HepG2 (cell line): ENCODE measurements at places on chromosomes 2 and 18. TPM values are rescaled to one million over a fixed set of nuclear protein-coding genes. Genes with fewer than 3 reads are reported as not detected.

DNA sequence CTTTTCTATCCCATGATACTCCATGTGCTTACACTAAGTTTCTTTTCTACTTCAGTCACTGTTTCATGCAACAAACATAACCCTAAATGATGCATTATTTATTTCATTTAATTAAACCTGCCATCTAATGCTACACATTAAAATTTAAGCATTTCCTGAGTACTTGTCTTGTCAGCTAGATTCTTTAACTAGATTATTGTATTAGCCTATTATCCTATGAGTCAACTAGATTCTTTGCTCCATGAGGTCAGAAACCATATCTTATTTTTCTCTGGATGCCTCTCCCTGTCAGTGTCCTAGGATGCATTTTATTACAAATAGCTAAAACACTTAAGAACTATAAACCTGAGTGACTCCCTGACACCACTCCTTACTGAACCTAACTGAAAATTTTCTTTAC lies 652.4 kb downstream of the SLC4A3 start:
- no peak for DNase-seq

DNA sequence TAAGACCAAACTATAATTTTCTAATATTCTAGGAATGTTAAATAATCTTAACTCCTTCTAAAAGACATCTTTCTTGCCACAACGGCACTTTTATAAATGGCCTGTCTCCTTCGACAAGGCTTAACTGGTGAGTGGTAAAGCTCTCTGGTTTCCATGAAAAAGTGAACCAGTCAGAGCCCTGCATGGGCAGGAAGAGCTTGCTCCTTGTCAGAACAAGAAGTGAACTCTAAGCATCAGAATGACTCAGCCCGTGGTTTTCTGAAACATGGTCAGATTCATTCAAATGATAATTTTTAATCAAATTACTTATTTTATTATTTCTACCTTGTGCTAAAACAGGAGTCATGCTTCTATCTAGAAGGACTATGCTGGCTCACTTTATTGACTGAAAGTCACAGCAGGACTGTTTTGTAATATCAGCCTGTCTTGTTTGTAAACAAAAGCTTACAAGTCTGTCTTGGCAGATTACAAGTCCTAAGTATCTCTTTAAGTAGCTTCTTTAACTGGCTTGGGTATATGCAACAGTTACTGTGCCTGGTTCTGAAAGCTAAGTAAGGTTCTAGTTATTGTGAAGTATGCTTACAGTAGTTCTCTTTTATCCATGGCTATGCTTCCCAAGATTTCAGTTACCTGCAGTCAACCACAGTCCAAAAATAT lies 245.4 kb downstream of the NAPG start:
- no peak for DNase-seq

DNA sequence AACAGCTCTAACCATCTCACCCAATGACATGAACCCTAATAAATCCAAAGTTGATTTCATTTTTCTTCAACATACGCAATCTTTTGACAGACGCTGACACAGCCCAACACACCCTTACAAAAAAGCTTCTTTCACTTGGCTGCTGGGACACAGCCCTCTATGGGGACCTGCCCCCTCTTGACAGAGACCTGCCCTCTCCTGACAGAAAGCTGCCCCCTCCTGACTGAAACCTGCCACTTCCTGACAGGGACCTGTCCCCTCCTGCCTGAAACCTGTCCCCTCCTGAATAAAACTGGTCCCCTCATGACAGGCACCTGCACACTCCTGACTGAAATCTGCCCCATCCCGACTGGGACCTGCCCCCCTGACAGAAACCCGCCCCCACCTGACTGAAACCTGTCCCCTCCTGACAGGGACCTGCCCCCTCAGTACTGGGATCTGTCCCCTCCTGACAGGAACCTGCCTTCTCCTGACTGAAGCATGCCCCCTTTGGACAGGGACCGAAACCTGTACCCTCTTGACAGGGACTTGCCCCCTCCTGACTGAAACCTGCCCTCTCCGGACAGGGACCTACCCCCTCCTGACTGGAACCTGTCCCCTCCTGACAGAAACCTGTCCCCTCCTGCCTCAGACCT lies 87.9 kb downstream of the PXDN start:
- DNase-seq = no peak

GRCh38 chr2:15941481-15941850 lies 1.1 kb downstream of the MYCN start:
- no peak for DNase-seq

Gene RNU2-63P
- polyA plus RNA-seq = not detected in 2 replicates

DNA sequence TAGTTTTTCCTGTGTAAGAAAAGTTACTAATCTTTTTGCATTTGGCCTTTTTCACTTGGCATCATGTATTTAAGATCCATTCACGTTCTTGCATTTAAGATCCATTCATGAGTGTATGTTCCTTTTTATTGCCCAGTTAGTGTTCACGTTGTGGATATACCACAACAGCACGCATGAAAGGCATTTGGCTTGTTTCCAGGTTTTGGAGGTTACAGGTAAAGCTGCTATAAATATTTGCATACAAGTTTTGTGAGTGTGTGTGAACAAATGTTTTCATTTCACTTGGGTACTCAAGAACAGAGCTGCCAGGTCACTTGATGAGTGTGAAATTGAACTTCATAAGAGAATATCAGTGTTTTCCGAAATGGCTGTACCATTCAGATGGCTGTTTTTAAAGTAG lies 121.2 kb downstream of the CCBE1 start:
- no peak for DNase-seq

Gene CMPK2
- polyA plus RNA-seq = 0.04 and 0.16 TPM in 2 replicates

Gene STON1
- polyA plus RNA-seq = 0.26 and 0.28 TPM in 2 replicates

- DNase-seq = peak; percentile 4
Observed at GRCh38 chr2:181258720-181259119, 198.5 kb upstream of the ITGA4 start.

DNA sequence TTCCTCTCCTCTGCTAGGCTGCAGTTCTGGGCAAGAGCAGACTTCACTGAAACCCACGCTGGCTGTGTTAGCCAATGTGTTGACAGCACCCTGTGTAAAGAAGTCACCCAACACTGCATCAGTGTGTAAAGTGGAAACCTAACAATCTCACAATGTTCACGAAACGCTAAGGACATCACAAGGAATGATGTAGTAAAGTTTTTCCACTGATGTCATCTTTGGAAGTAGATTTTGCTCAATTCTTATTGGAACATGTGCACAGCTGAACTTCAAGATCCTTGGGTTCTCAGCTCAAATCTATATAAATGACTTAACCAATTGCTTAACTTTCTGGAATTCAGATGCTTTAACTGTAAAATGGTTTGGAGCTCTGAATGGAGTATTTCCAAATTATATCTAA lies 1112.5 kb downstream of the TSN start:
- DNase-seq = no peak

GRCh38 chr2:160372585-160372984 lies 121.0 kb downstream of the RBMS1 start:
- DNase-seq = no peak

- DNase-seq = no peak
Observed at GRCh38 chr2:217922101-217923006, 80.4 kb downstream of the TNS1 start.

- DNase-seq = no peak
Observed at GRCh38 chr2:19532547-19533196, 174.2 kb upstream of the OSR1 start.

GRCh38 chr2:176317199-176317598 lies 48.0 kb downstream of the MTX2 start:
- no peak for DNase-seq

Gene BCL11A
- not detected in 2 replicates for polyA plus RNA-seq

DNA sequence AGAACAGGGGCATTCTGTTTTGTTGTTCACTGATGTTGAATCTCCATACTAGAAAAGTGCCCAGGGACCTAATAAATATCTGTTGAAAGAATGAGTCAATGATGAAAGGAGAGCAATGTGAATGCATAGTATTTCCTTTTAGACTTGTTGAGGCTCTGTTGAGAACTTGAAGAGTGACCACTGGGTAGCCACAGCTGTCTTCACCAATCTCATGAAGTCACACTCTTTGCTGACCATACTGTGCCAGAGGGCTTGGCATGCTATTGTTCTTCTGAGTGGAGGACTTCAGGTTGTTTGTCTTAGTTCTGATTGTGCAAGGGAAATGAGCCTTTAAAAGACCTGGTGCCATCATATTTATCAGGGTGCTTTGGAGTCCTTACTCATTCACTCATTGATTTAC lies 41.6 kb upstream of the NT5C1B start:
- DNase-seq = no peak

GRCh38 chr2:75607400-75607798 lies 39.2 kb upstream of the MRPL19 start:
- no peak for DNase-seq

Gene CSRNP3
- polyA plus RNA-seq = not detected in 2 replicates

Gene ACTG2
- not detected in 2 replicates for polyA plus RNA-seq

- DNase-seq = peak; percentile 77
Observed at GRCh38 chr2:85066874-85067351, 66.3 kb upstream of the TCF7L1 start.

Gene CHRND
- polyA plus RNA-seq = 0.13 and 0.18 TPM in 2 replicates

DNA sequence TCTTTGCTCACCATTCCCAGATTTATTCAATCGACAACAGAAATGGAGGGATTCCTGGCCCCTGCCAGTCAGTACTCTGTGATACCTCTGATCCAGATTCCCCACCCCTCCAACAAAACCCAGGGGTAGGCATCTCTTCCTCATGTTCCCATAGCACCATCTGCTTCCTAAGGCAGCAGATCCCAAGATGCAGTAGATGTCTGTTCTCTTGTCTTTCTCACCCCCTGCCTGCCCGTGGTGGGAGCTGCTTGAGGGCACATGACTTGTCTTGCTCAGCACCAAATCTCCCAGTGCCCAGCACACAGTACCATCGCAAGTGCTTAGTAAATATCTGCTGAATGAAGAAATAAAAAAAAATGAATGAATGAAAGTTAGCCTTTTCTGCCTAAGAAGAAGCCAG lies 98.2 kb downstream of the ZBTB7C start:
- DNase-seq = no peak

GRCh38 chr2:95359031-95359430 lies 43.5 kb upstream of the FAHD2A start:
- no peak for DNase-seq

GRCh38 chr2:237592425-237592980 lies 2.0 kb upstream of the RAB17 start:
- no peak for DNase-seq

GRCh38 chr2:27727257-27727656 lies 44.3 kb upstream of the MRPL33 start:
- DNase-seq = no peak

DNA sequence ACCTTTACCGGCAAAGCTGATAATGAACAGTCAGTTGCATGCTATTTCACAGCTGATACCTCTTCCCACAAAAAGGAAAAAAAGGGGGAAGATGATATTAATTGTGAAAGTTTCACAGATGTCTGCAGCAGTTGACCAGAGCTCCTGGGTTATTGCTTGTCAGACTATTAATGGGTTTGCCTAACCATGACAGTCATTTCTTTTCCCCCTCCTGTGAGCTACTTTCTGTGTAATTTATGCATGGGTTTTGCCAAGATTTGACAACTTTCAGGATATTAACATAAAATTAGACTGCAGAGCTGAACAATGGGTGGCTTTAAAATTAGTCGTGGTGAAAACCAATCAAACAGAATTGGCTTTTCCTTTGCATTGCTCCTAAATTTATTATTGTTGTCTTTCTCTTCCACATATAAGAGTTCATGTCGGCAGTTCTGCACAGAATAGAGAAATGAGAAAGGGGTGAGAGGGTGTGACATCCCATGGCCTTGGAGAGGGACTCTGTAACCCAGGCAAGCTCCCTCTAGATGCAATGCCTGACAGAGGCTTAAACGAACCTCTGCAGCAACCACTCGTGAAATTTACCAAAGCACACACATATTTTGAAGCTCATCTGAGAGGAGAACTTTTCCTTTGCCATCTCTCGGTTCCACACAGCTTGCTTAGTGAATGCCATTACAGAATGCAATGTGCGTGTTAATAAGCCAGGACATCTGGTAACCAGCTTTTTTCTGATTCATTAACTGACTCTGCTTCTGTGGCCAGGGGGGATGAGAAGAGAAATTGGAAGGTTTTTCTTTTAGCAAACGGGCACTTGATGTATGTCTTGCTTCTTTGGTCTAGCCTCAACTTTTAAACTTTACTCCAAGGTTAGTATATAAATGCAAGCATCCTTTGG lies 82.2 kb upstream of the ITGA4 start:
- DNase-seq = no peak

Gene CD8B2
- polyA plus RNA-seq = not detected in 2 replicates

Gene APOB
- 1,226 and 1,569 TPM in 2 replicates for polyA plus RNA-seq

DNA sequence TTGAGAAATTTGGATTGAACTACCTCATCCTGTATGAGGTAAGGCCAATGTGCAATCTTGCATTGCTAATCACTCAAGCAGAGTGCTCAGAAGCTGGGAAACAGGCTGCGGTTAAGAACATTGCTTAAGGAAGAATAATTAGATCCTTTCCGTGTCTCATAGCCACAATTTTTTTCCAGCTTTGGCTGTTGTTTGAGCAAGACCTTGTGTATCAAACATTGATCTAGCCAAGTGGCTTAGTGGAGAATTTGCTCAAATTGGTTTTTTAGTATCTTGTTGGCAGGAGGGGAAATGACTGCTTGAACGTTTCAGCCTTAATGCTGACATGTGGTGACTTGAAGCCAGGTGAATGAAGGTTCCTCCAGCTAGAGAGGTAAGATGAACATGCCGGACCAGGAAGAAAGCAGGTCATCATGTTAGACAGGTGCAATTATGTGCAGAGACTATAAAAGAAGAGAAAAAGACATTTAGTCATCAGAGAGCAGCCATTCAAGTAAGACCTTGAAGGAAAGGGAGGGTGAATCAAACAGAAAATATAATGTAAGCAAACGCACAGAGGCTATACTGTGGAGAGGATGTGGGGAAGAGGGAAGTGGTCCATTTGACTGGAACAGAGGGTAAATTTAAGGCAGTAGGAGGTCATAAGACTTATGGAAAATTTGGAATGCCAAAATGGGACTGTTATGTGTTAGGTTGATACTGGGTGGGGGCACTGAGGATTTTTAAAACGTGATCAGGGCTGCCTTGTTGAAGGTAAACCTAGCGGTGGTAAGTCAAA lies 98.9 kb upstream of the CYP1B1 start:
- no peak for DNase-seq

Gene SRD5A2
- 0.01 and 0.04 TPM in 2 replicates for polyA plus RNA-seq

DNA sequence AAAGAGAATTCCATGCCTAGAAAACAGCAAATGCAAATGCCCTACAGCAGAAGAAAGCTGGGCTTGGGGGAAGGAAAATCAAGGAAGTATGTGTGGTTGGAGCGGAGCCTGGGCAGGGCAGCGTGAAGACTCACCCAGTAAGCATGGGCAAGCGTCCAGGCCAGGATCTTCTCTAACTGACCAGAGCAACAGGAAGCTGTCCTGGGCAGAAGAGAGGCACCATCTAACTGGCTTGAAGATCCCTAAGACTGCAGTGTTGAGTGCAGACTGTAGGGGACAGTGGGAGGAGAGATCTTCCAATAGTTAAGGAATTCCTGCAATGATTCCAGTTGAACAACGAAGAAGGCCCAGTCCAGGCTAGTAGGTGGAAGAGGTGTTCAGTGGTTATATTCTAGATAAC lies 57.9 kb downstream of the NXPH2 start:
- no peak for DNase-seq

- DNase-seq = peak; percentile 7
Observed at GRCh38 chr18:53380063-53380639, 844.3 kb downstream of the MBD2 start.
